Stimulated activated CD4-positive, alpha-beta T cell treated with anti-CD3 and anti-CD28 coated beads, Interleukin-1b, Interleukin-23, amount 100 ng/mL, for 1 hour (primary cell): ENCODE measurements at places on chromosomes 4 and X.

DNA sequence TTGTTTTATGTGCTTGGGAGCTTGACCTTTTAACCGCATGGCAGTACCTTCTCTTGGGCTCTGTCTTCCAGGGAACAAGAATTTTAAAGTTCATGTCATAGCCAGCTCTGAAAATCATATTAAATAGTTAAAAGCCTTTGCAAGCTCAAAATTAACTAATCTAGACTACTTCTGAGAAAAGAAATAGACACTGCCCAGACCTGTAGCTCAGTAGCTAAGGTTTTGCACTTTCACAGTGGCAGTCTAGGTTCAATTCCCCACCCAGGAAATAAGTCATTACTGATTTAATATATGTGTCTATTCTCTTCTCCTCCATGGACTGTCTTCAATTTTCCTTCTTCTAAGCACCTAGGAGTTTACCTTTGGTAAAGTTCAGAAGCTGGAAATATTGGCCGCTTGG lies 27.4 kb downstream of the HSD17B11 start:
- no peak for DNase-seq

- no peak for DNase-seq
Observed at GRCh38 chr4:110211007-110211769, 12.8 kb upstream of the ELOVL6 start.

DNA sequence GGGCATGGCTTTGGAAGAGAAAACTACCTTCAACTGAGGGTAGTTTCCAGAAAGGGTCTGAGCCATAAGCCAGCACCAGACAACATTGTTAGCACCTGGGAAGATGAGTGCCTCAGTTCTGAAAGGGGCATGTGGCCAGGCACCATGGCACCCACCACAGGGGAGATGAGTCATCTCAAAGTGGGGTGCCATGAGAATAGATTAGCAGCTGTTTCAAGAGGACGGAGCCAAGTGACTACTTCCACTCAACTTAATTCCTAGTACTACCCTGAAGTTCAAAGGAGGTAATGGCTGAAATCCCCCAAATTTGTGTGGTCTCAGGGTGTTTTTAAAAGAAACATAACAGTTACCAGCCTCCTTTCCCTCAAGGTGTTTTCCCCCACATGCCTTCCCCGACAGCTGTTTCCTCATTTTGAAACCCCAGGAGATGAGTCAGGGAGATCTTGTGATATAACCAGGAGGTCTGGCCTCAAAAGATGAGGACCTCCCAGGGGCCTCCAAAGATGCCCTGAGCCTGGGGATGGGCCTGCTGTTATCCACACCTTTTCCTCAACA lies 27.8 kb upstream of the FTHL17 start:
- DNase-seq = no peak

GRCh38 chr4:77493829-77494551 lies 111.6 kb upstream of the CXCL13 start:
- no peak for DNase-seq

DNA sequence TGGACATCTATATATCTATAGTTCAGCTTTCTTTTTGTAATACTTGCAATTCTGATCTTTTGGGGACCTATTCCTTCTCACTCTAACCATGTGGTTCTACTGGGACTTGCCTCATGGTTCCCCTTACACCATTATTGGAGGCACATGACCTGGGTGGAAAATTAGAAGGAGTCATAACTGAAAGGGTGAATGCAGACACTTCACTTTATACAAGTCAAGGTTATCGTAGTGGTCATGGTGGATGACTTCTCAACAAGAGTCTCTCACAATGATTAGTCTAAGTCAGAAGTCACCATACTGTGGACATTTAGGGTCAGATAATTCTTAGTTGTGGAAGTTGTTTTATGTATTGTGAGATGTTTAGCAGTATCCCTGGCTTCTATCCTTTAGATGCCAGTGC lies 10.5 kb upstream of the EIF4E start:
- no peak for DNase-seq

DNA sequence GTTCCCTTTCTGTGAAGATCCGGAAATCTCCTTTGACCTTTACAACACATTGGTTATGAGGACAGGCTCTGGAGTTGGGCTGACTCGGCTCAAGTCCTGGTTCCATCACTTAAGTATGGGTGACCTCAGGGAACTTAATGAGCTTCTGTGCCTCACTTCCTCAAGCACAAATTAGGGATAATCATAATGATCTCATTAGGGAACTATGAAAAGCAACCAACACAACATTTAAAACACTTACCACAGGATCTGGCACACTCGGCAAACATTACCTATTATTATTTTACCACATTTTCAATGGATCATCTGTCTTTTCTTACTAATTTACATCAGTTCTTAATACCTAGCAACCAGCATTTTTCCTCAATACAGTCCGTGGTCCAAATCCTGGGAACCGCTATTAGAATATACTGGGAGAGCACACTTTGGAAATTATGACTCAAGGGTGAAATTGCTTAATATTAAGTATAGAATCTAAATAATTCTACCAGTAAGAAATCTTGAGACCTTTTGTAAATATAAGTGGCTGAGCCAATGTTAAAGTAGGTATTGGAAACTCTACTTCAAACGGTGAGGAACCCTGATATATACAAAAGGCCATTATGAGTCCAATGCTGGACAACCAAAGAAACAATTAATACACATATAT lies 19.6 kb downstream of the ADGRA3 start:
- DNase-seq = no peak

GRCh38 chr4:170529748-170530722 lies 440.3 kb upstream of the AADAT start:
- DNase-seq = no peak

DNA sequence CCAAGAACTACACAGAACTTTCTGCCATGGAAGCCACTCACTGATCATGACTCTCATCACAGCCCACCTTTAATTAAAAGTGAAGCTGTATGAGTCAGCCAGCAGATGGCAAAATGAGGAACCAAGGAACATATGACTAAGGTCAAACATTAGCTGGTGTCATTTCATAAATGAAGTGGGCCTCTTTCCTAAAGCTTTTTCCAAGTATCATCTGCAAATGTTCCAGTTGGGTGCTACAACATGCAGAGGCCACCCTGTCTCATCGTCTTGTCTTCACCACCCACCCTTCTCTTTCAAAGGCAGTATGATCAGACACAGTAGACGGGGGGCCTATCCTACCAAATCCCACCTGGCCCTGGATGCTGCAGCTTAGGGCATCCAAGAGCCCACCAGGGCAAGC lies 9.2 kb upstream of the EOLA1 start:
- DNase-seq = no peak

- no peak for DNase-seq
Observed at GRCh38 chr4:76001700-76002099, 5.6 kb downstream of the CXCL9 start.
